CD4-positive, alpha-beta memory T cell (primary cell): ENCODE measurements at places on chromosomes 12 and 14.
A peak's percentile ranks its signal among the peaks of the same experiment; 100 is the strongest.

DNA sequence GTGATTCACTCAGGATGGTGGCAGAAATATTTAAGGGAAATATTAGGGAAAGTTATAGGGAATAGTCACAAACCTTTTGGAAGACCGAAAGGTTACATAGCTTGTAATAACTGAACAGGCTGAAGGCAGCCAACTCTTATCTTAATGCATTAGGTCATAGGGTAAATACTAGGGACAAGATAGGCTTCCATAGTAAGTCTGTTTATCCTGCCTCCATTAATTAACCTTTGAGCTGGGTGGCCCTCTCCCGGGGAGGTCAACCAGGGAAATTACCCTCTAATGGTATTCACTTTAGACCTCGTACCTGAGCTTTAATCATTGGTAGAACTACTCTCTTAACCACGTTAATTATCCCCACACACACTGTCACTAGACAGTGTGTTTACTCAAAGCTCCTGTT is 981.8 kb downstream of the SLC16A7 start:
- no peak for DNase-seq

DNA sequence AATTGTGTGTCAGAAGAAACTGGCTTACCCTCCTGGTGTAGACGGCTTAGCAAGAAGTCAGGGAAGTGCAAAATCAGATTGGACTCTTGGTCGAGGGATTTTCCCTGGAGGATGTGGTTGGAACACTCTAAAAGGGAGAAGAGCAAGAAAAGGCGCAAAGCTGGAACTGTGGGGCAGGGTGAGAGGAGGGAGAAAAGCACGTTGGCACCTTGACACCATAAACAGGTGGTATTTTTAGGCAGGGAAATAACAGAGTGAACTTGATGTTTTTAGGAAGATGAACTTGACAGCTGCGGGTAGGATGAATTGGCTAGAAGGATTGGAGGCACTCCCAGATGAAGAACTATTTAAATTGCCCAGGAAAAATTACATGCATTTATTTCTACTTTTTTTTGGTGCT is 67.7 kb downstream of the HCAR2 start:
- no peak for DNase-seq

- no peak for DNase-seq
Measured at GRCh38 chr14:71907793-71908515, 24.3 kb upstream of the RGS6 start.

GRCh38 chr12:104925501-104925900 is 32.6 kb downstream of the SLC41A2 start:
- DNase-seq = no peak

DNA sequence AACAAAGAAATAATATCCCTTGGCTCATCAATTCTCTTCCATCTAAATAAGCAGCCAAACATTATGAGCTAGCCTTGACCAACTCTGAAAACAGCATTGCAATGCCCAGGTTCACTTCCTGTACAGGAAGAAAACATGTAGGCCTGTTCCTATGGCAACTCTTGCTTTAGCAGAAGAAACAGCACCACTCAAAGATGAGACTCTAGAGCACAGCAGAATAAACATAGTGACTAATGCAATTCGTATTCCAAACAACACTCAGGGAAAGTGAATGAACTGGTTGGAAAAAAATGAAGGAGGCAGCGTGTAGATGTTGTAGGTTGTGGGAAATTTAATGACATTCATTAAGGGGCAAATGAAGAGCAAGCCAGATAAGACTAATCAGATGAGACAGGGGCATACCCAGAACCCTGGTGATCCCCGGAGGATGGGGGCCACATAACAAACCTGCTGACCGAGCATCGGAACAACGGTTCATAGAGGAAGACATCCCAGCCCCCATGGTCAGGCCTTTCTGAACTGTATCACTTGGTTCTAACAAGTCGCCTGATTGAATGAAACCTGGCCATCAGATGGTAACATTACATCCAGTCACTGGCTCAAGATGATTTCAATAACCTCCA is 9.0 kb downstream of the ARHGDIB start:
- peak; percentile 85 for DNase-seq

DNA sequence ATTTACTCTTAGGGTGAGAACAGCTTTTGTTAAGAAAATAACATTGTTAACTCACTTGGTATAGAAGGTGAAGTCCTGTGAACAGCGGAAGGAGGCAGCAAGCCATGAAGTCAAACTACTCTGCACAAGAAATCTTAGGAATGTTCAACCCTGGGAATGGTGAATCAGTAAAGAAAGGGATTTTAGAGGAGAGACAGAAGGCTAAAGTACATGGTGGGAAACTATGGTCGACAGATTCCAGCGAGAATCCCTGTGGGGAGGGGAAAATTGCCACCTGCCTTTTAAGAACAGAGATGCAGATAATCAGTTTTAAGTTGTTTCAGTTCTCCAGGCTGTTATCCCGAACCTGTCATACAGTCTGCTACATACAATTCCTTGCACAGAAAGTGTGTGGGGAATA is 63.2 kb upstream of the PTPRR start:
- no peak for DNase-seq

- DNase-seq = no peak
Measured at GRCh38 chr12:92124689-92125029, 21.0 kb downstream of the BTG1 start.

DNA sequence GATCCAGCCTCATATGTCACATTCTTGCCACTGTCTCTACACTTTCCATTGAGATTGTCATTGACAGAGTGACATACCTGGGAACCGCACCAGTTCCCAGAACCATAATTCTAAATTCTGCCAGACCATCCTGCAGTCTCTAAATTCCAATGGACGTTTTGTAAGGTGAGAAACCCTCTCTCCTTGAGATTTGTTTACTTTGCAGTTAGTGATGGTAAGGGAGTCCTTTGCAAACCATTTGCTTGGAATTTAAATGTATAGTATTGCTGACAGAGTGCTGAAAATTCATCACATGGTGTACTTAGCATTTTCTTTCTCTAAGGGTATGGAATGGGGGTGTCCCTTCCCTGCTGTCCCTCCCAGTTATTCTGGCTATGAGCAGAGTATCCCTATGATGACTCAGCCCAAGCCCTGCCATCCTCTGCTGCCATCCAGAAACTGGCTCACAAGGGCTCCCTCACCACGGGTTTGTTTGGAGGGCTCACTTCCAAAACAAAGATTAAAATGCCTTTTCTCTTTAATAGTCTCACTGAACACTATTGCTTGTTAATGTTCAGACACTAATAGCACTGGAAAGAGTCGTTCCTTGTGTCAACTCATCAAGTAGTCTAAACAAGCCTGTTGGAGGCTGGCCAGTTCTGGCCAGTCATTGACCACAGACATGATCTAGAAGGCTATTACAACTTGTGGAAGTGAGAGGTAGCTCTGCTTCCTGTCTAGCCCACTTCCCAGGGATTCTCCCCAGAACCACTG is 129.0 kb upstream of the HMGA2 start:
- DNase-seq = no peak
